ENCODE measurements at places on chromosomes 11 and 22.
A peak's percentile ranks its signal among the peaks of the same experiment; 100 is the strongest.

DNA sequence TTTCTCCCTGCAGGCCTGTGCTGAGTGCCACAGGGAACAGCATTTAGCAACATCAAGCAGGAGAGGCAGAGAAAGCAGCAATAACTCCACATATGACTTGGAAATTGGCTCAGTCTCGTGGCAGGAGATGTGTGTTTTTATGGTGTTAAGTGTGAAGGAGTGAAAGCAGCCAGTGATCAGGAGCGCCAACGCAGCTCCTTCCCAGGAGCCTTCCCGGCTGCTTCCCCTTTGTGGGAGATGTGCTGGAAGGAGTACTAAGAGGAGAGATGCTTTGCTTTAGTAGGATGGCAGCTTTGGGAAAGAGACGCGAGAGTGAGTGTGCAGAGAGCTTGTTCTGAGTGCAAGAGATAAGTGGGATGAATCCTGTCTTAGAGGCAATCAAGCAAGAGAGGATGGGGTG lies 54.7 kb upstream of the KIRREL3 start:
- no peak overlapping the region for H3K4me3 ChIP-seq
- no peak overlapping the region for H3K27ac ChIP-seq
- H3K4me1 ChIP-seq, result no peaks in the 10 kb centered on the region
- no peaks in the 10 kb centered on the region for H3K27me3 ChIP-seq
- DNase-seq, result no peak

- no peak overlapping the region for H3K4me3 ChIP-seq
- H3K4me1 ChIP-seq, result no peaks in the 10 kb centered on the region
- no peak for DNase-seq
- no peaks in the 10 kb centered on the region for H3K27me3 ChIP-seq
Observed at GRCh38 chr11:115077740-115078139, 399.4 kb downstream of the NXPE2 start.

DNA sequence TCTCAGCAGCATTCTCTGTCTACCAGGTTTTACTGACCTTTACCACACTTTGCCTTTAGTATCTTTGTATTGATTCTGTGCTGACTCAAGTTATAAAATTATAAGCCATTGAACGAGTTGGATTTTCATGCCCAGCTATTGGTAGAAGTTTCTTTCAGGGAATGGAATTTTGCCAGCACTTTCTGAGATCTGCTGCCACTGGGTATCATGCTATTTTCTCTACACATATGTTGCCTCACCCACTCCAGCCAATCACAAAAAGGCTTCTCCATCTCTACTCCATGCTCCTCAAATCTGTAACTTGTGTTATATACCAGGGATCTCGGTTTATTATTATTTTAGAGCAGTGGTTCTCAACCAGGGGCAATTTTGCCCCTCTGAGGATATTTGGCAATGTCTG lies 25.2 kb downstream of the C11orf96 start:
- DNase-seq, result no peak
- H3K4me3 ChIP-seq, result no peak overlapping the region
- H3K27ac ChIP-seq, result no peak overlapping the region
- no peaks in the 10 kb centered on the region for H3K36me3 ChIP-seq
- H3K27me3 ChIP-seq, result no peaks in the 10 kb centered on the region

GRCh38 chr22:46287873-46288751 lies 8.6 kb upstream of the GTSE1 start:
- H3K27ac ChIP-seq, result no peak overlapping the region
- H3K27me3 ChIP-seq, result no peaks in the 10 kb centered on the region
- H3K36me3 ChIP-seq, result no peaks in the 10 kb centered on the region

DNA sequence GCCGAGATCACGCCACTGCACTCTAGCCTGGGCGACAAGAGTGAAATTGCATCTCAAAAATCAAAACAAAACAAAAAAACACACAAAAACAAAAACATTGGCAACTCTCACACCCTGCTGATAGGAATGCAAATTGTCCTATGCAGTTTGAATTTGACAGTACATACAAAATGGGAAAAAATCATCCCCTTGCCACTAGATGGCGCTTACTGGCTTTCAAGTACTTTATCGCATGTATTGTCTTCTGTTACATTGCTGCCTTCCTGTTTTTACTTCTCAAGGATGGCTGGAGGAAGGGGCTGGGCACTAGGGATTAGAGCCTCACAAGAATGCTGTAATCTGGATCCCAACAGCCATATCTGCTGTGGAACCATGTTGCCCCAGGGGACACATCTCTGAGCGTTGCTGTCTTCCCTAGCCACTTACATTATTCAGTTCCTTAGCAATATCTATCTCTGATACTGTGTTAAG lies 59.4 kb upstream of the A4GALT start:
- H3K4me1 ChIP-seq, result no peaks in the 10 kb centered on the region
- no peaks in the 10 kb centered on the region for H3K36me3 ChIP-seq
- H3K4me3 ChIP-seq, result no peak overlapping the region
- peak; percentile 87 for DNase-seq
- no peak overlapping the region for H3K27ac ChIP-seq
- H3K27me3 ChIP-seq, result no peaks in the 10 kb centered on the region

DNA sequence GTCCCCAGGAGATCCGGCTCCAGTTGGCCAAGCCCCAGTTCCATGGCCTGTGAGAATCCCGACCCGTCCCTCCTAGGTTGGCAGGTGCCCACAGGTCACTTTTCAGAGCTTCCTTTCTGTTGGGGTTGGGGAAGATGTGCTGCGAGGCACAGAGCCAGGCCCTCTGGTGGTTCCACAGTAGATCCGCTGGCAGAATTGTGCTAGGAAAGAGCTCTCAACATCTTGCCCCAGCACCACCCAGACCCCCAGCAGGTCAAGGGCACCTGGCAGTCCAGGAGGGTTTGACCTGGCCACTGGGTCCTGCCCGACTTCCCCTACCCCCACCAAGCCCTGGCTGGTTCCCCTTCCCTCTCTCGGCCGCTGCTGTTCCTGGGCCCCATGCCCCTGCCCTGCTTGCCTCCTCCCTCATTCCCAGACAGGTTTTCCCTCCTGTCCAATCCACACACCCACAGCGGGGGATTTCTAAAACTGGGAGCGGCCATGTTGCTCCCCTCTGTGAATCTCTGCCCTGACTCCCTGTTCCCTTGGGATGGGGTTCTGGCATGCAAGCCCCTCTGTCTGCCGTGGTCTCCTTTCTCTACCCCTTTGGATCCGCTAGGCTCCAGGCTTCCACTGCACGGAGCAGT lies 26.2 kb upstream of the GCAT start:
- no peaks in the 10 kb centered on the region for H3K4me1 ChIP-seq
- H3K36me3 ChIP-seq, result no peaks in the 10 kb centered on the region
- no peak overlapping the region for H3K4me3 ChIP-seq
- DNase-seq, result no peak
- H3K27me3 ChIP-seq, result no peaks in the 10 kb centered on the region

DNA sequence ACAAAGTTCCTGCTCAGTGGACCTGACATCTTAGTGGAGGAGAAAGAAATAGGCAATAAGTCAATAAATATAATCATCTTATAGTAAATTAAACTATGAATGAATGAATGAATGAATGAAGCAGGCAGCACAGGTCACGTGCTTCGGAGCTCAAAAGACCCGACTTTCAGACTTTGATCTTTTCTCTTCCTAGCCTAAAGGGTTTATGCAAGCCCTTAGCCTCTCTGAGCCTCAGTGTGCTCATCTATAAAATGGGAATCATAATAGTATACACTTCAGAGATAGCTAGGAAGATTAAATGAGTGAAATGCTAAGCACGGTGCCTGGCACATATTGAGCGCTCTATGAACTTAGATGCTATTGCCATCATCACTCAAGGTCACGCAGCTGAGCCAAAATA lies 7.5 kb downstream of the PVALB start:
- H3K4me1 ChIP-seq, result peaks cover 19% of the 10 kb centered on the region
- no peak overlapping the region for H3K4me3 ChIP-seq
- peaks cover 41% of the 10 kb centered on the region for H3K27me3 ChIP-seq
- no peaks in the 10 kb centered on the region for H3K36me3 ChIP-seq

DNA sequence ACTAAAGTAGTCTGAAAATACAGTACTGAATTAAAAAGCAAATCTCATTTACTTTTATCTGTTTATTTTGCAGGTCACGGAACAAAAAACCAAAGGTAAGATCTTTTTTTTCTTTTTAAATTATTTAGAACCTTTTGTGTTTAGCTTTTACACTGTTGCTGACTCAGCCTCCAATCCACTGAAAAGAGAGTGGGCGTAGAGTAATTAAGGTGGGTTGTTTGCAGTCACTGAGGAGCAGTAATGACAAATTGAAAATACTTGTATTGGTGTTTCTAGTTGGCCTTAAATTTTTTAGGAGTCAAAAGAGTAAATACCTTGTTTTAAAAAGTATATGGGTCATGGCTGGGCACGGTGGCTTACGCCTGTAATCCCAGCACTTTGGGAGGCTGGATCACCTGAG lies 73.4 kb downstream of the TNRC6B start:
- no peak for DNase-seq
- H3K27me3 ChIP-seq, result no peaks in the 10 kb centered on the region
- H3K4me3 ChIP-seq, result no peak overlapping the region
- H3K36me3 ChIP-seq, result peaks cover 25% of the 10 kb centered on the region
- H3K4me1 ChIP-seq, result peaks cover 8% of the 10 kb centered on the region
- no peak overlapping the region for H3K27ac ChIP-seq

DNA sequence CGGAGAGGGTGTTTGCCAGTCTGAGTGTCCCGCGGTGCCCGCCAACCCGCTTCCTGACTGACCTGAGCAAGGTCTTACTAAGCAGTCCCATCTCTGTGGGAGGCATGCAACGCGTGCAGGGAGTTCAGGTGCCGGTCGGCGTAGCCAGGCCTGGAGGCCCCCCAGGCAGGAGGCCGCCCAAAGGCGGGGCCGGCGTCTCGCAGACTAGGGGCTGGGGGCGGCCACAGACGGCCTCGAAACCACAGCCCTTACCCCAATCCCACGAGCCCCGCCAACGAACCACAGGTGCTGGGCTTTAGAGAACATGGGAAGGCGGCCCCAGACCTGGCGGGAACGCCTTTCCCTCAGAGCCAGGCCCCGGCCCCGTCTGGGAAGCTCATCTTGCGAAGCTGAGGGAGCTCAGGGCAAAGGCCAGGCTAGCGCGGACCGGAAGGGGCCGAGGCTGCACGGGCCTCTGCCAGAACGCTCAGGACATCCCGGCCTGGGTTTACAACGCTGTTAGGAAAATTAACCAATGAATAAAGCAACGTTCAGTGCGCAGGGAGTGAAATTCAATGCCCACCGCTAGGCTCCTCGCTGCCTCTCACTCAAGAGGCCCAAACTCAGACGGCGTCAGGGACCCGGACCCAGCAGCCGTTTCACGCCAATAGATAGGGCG lies 2.1 kb upstream of the MTFP1 start:
- no peaks in the 10 kb centered on the region for H3K27me3 ChIP-seq
- H3K27ac ChIP-seq, result peak overlapping the region; percentile 93
- peak overlapping the region; percentile 72 for H3K4me3 ChIP-seq
- DNase-seq, result peak; percentile 36
- peaks cover 10% of the 10 kb centered on the region for H3K36me3 ChIP-seq
- peaks cover 14% of the 10 kb centered on the region for H3K4me1 ChIP-seq

- DNase-seq, result no peak
- no peak overlapping the region for H3K27ac ChIP-seq
- H3K36me3 ChIP-seq, result peaks cover 84% of the 10 kb centered on the region
- H3K27me3 ChIP-seq, result no peaks in the 10 kb centered on the region
- H3K4me3 ChIP-seq, result no peak overlapping the region
- H3K4me1 ChIP-seq, result no peaks in the 10 kb centered on the region
Observed at GRCh38 chr11:117220568-117220967, 11.3 kb downstream of the PCSK7 start.

DNA sequence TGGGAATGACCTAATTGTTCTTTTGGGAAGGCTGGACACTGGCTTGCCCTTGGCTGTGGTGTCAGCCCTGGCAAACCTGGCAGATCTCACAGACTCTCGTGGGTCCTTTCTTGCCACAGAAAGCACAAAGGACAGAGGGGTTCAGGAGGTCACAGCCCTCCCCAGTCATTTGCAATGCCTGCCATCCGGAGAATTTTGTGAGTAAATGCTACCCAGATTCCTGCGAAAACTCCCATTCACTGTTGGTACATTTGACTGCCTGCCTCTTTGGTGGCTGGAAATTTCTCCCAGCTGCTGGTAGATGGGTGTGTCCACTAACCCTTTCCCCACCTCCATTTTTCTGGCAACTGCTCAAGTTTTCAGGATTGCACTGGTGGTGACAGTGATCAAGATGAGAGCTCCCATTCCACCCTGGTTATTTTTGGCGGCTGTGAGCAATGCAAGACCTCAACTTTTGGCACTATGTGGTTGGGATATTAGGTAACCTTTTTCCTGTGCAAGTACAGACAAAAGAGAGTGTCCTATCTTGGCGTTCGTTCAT lies 155.7 kb downstream of the NAV2 start:
- no peak for DNase-seq
- no peaks in the 10 kb centered on the region for H3K36me3 ChIP-seq
- no peaks in the 10 kb centered on the region for H3K4me1 ChIP-seq
- H3K27ac ChIP-seq, result no peak overlapping the region
- H3K4me3 ChIP-seq, result no peak overlapping the region
- H3K27me3 ChIP-seq, result no peaks in the 10 kb centered on the region

DNA sequence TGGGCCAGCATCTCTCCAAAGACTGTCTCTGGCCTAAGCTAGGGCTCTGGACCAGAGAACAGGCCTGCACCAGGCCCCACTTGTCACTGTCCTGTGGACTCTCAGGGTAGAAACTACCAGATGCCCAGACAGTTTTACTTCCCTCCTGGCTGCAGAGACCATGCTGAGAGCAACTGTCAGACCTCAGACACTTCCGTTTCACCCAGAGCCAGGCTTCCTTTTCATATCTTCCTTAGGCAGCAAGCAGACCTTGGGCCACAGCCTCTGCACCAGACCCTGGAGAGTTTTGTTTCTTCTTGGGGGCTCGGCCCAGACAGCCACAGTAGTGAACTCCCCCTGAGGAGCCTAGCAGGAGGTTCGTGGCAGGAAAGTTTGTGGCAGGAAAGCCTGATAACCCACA lies 12.1 kb upstream of the FCHSD2 start:
- H3K36me3 ChIP-seq, result no peaks in the 10 kb centered on the region
- H3K4me3 ChIP-seq, result no peak overlapping the region
- H3K27me3 ChIP-seq, result no peaks in the 10 kb centered on the region
- H3K27ac ChIP-seq, result peak overlapping the region; percentile 95
- H3K4me1 ChIP-seq, result peaks cover 30% of the 10 kb centered on the region

DNA sequence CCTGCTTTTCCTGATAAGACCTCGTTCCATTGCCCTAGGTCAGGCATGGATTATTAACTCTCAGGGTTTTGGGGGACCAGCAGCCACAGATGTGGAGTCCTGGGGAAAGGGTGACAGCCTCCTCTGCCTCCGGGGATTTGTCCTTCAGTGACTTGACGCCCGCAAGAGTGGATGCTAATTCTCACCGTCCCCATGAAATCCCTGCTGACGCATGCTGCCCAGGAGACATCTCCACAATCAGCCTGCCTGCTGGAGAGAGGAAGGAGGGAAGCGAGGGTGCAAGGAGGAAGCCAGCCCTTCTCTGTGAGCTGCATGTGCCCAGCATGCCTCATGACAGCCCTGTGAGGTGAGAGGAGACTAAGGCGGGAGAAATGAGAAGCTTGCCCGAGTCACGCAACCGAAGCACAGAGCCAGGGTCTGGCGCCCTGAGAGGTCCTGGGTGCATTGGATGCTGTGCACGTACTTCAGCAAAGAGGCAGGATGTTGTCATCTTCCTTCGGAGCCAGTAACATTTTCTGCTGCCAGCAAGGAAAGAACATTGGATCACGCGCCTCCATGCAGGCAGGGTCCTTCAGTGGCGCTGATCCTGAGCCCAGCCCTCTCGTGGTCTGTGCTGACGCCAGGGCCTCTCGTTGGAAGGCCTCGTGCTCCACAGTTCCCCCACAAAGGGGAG lies 27.3 kb upstream of the KRTAP5-6 start:
- no peak for DNase-seq
- no peaks in the 10 kb centered on the region for H3K4me1 ChIP-seq
- no peaks in the 10 kb centered on the region for H3K36me3 ChIP-seq
- no peak overlapping the region for H3K4me3 ChIP-seq

- H3K27me3 ChIP-seq, result no peaks in the 10 kb centered on the region
- peak; percentile 58 for DNase-seq
- no peak overlapping the region for H3K4me3 ChIP-seq
- no peak overlapping the region for H3K27ac ChIP-seq
Observed at GRCh38 chr22:24106385-24107381, 74.6 kb upstream of the SUSD2 start.
